ENCODE measurements at places on chromosomes 7 and 10.

DNA sequence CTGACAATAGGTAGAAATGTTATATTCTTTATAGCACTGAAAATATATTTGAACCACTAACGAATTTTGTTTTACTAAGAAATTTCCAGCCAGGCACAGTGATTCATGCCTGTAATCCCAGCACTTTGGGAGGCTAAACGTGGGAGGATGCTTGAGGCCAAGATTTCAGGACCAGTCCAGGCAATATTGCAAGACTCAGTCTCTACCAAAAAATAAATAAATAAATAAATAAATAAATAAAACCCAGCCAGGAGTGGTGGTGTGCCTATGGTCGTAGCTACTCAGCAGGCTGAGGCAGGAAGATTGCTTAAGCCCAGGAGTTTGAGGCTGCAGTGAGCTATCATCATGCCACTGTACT, 39.8 kb downstream of the PIP4K2A start:
- no peak for DNase-seq

- no peak for DNase-seq
Measured at GRCh38 chr7:134593530-134594392, 44.9 kb downstream of the AKR1B15 start.

GRCh38 chr7:14995774-14996173, 93.2 kb upstream of the DGKB start:
- DNase-seq: no peak

- no peak for DNase-seq
Measured at GRCh38 chr7:155832581-155832981, 20.3 kb upstream of the SHH start.

- DNase-seq: no peak
Measured at GRCh38 chr7:115578576-115578975, 452.0 kb downstream of the TFEC start.

- DNase-seq: no peak
Measured at GRCh38 chr10:123284022-123284421, 129.8 kb downstream of the BUB3 start.

GRCh38 chr7:77838929-77839491, 40.4 kb downstream of the PHTF2 start:
- DNase-seq: no peak

DNA sequence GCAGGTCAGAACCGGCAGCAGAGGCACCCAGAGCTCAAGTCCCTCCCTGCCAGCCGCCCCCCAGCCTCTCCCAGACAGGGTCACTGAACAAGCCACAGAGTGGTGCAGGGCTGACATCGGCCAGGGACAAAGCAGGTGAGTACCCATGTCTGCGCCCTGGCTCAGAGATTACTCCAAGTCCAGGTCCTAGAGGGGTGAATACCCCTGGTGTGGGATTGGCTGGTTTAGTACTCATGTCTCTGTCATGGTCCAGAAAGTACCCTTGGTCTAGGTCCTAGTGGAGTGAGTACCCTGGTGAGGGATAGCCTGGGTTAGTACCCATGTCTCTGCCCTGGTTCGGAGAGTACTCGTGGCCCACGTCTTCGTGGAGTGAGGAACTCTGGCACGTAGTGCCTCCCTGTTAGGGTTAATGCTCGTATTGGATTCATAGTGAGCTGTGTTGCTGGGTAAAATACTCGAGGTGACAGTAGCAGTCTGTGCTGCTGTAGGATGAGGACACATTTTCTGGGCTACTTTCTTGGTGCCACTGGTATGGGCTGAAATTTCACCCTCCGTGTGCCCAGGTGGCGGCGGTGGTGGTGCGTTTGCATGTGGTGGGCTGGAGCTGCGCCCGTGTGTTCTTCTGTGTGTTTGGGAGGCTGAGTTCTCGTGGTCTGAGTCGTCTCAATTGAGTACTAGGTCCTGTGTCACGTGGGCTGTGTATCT, 25.5 kb upstream of the KNDC1 start:
- no peak for DNase-seq

GRCh38 chr10:76492026-76492425, 1060.6 kb downstream of the LRMDA start:
- DNase-seq: no peak

GRCh38 chr10:49596836-49597235, 13.3 kb upstream of the SLC18A3 start:
- DNase-seq: no peak

- no peak for DNase-seq
Measured at GRCh38 chr7:143046426-143046851, 5.7 kb upstream of the OR6V1 start.

DNA sequence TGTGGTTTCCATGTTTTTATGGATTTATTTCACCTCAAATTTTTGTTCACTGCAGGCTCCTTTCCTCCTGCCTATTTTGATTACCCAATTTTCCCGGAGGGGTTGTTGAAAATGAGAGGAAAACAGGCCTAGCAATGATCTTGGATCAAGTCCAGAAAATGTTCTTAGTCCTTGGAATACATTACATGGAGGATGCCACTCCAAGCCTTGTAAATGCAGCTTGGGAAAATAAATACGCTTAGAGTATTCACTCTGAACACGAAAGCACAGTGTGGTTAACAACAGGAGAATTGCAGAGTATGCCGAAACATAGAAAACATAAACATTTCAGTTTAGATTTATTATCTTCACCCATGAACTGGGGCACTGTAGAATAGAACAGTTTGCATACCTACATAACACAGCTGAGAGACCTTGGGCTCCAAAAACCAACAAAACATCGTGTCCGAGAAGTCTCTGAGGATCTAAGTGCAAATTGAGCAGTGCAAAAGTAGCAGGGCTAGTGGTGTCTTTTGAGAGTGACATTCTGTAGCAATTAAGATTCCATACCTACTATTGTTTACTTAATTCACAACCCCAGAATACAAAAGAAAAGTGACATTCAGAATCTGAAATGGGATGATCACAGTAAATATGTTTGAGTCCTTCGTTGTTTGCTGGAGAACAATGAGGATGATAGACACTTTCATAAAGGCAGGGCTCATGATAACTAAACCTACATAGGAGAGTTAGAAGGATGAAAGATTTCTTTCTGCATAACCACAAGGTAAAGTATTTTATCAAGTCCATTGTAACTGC, 7.6 kb upstream of the CD36 start:
- DNase-seq: no peak

- DNase-seq: no peak
Measured at GRCh38 chr7:41933427-41933826, 230.5 kb upstream of the INHBA start.

DNA sequence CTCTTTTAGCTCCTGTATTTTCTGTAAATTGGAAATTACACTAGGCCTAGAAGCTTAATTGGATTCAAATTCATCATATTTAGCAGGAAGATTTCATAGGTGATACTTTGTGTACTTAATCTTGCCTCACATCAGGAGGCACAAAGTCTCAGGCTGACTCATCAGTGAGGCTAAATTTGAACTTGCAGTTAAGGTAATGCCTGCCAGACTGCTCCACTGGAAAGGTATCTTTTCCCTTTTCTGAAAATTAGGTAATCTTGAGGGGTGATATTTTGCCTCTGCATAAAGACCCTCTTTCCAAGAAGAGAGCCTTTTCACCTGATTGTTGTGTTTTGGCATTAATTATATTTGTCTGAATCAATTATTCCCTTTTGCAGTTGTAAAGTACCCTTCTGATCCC, 14.6 kb downstream of the PPIA start:
- no peak for DNase-seq

- no peak for DNase-seq
Measured at GRCh38 chr7:75808106-75808505, 5.5 kb downstream of the CCL24 start.

- DNase-seq: no peak
Measured at GRCh38 chr7:5758753-5759335, 22.6 kb downstream of the RNF216 start.

- DNase-seq: no peak
Measured at GRCh38 chr7:11428877-11429581, 403.0 kb downstream of the THSD7A start.

- DNase-seq: no peak
Measured at GRCh38 chr10:72445851-72446250, 91.1 kb upstream of the DNAJB12 start.

GRCh38 chr10:287814-288213, 152.6 kb downstream of the ZMYND11 start:
- DNase-seq: no peak

GRCh38 chr7:20776214-20776911, 10.3 kb downstream of the SP8 start:
- no peak for DNase-seq

DNA sequence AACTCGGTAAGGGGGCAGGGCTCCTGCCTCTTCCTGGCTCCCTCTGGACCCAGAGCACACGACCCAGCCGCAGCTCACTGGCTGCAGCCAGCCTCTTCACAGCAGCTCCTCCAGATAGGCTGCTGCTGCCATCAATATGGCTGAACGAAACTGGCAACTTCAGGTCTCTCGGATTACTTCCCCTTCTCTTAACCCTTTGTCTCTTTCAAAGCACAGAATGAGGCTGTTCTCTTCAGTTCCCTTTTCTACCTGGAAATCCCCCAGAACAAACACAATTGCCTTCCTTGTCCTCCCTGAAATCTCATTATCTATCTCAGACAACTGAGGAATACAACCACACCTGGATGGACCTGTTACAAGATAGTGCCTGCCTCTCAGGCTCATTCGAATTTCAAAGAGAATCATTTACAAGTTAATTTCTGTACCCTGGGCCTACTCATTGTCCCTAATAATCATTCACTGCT, 193.4 kb upstream of the MBL2 start:
- no peak for DNase-seq

GRCh38 chr7:2518737-2519118, 846 bp upstream of the LFNG start:
- no peak for DNase-seq

DNA sequence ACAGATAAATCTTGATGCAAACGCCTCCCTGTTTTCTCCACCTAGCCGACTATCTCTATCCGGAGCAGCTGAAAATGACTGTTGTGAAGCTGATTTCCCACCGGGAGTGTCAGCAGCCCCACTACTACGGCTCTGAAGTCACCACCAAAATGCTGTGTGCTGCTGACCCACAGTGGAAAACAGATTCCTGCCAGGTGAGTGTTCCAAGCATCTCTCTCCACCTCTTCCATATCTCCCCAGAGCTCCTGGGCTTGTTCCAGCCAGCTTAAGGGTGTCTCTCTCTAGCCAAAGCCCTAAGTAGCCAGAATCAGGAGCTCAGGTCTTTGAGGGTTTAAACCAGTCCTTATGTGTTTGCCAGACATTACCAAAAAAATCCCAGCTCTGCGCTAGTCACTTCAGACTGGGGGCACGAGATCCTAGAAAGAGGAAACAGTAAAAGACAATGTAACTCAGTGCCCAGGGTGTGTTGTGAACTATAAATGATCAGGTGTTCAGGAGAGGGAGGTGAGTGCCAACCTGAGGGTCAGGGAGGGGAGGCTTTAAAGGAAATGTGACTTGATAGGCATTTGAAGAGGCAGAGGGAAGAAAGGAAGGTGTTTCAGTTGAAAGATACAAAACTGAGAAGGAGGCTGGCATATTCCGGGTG, 4.4 kb downstream of the PLAU start:
- no peak for DNase-seq

GRCh38 chr7:110595694-110596093, 495.2 kb upstream of the LRRN3 start:
- DNase-seq: no peak

- no peak for DNase-seq
Measured at GRCh38 chr10:67794256-67794655, 43.7 kb downstream of the DNAJC12 start.

GRCh38 chr10:129411393-129411705, 55.7 kb upstream of the MGMT start:
- DNase-seq: no peak

- DNase-seq: no peak
Measured at GRCh38 chr10:100348389-100348927, 1.4 kb downstream of the SCD start.

DNA sequence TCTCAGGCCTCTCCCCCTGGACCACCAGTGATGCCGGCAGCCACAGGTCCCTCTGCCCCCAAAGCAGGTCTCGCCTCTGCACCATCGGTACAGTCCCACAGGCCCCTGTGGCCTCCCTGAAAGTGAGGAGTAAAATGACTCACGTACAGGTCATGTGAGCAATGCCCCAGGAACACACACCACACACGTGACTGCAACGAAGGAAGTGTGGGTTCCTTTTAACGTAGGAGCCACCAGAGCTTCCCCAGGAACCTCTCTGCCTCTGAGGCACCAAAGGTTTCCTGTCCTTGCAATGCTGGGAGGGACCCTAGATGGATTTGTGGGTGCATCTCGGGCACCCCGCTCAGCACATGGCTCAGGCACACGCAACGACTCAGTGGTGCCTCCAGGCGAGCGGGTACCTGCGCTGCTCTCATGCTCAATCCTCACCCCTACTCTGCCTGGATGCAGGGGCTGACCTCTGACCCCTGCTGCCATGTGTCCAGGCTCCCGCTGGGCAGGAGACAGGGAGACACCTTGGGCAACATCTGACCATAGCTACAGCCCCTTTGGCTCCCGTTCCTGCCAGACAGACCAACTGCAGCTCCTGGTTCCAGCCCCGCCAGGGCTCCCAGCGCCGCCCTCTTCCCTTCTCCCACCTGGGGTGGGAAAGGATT, 120.7 kb downstream of the PRKAG2 start:
- DNase-seq: peak; percentile 51

- DNase-seq: no peak
Measured at GRCh38 chr7:137798073-137798763, 48.6 kb downstream of the DGKI start.

GRCh38 chr7:121557034-121557892, 161.2 kb upstream of the FAM3C start:
- DNase-seq: no peak

DNA sequence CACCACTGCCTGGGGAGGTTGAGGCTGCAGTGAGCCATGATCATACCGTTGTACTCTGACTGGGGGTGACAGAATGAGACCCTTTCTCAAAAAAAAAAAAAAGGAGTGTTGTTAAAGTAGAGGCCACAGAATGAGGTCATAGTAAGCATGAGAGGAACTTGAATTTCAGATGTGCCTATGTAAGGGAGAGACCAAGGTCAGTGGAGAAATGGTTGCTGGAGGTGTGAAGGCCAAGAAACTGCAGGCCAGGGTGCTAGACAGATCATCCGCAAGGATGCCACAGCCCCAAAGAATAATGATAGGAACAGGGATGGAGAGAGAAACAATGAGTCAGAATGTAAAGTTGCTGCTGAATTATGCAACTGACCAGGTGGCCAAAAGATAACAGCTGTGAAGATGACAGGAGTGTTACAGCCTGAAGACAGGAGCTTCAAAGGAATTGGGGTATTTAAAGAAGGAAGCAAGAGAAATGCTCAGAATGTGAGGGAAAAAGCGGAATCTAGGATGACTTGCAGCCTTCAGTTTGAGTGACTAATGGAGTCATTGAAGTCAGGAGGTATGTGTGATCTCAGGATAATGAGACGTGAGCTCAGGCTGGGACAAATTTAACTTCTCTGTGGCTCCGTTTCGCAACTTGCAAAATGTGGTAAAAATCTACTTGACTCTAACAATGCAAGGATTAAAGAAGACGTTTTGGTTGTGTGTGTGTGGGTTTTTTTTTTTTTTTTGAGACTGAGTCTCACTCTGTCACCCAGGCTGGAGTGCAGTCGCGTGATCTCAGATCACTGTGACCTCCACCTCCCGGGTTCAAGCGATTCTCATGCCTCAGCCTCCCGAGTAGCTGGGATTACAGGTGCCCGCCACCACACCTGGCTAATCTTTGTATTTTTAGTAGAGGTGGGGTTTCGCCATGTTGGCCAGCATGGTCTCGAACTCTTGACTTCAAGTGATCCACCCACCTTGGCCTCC, 22.2 kb downstream of the TYW1B start:
- no peak for DNase-seq

Data from central memory CD4-positive, alpha-beta T cell (primary cell).